ENCODE measurements at places on chromosomes 11 and 22.

GRCh38 chr11:44071157-44071556 is 5.1 kb downstream of the ACCS start:
- DNase-seq, result no peak

- no peak for DNase-seq
These were observed 152.3 kb upstream of the RAG2 start for GRCh38 chr11:36750349-36750748.

DNA sequence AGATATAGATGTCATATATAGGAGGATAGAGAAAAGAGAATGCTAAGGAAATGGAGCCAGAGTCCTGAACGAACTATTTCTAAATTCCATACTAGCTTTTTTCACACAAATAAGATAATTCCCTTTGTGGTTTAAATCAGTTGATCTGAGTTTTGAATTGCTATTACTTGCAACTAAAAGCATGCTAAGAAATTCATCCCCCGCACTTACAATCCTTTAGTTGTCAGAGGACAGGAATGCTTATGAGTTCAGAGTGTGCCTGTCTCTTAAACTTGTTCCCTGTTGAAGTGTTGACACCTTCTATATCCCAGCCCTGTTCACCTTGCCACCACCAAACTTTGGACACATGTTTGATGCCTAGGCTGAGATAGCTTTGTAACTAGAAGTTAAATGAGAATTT is 406.2 kb downstream of the METTL15 start:
- DNase-seq, result peak; percentile 31

- DNase-seq, result no peak
These were observed 59.2 kb downstream of the DEUP1 start for GRCh38 chr11:93389737-93390136.

DNA sequence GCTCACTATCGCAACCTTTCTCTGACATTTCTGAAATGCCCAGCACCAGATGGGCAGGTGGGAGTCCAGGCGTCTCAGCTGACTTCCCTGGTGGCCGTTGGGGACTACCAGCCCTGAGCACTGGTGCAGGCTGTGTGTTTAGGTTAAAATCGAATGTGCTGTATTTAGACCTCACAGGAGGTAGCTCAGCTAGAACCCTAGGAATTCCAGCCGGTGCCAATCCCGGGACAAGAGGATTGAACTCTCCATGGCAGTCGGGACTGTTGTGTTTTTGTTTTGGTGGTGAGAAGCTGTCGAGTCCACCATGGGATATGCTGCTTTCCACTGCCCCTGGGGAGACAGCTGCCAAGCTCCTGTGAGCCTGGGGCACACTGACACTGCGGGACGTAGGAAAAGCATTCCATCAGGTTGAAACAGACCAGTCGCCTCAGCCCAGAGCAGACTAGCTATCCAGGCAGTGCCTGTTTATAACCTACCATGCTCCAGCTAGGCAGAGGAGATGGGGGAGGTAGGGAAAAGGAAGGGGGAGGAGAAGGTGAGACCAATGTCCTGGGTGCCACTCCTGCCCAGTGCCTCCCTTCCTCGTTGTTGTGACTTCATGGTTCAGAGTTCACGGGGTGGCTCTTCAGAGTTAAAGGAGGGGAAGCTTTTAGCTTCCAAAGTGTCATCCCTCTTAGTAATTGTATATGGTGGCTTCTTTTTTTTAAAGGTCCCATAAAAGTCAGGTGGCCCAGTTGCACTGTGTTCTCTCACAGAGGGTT is 53.0 kb downstream of the MICAL2 start:
- peak; percentile 61 for DNase-seq
